ENCODE measurements at places on chromosomes 1 and 21.

DNA sequence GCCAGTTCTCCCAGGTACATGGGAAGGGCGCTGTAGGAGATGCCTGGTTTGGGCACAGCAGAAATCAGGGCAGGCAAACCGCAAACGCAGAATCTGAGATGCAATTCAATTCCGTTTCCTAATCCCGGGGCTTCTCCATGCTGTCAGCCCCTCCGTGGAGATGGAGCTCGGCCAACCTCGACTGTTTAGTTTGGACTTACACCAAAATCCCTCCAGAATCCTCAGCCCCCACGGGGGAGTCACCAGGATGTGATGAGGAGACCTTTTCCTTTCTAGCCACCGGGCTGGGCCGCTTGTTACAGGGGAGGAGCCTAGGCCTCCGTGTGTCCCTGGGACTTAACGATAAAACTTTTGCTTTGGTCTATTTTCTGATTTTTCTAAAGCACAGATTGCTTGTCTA, 7.9 kb downstream of the SLC2A7 start:
- peak; percentile 63 for DNase-seq

DNA sequence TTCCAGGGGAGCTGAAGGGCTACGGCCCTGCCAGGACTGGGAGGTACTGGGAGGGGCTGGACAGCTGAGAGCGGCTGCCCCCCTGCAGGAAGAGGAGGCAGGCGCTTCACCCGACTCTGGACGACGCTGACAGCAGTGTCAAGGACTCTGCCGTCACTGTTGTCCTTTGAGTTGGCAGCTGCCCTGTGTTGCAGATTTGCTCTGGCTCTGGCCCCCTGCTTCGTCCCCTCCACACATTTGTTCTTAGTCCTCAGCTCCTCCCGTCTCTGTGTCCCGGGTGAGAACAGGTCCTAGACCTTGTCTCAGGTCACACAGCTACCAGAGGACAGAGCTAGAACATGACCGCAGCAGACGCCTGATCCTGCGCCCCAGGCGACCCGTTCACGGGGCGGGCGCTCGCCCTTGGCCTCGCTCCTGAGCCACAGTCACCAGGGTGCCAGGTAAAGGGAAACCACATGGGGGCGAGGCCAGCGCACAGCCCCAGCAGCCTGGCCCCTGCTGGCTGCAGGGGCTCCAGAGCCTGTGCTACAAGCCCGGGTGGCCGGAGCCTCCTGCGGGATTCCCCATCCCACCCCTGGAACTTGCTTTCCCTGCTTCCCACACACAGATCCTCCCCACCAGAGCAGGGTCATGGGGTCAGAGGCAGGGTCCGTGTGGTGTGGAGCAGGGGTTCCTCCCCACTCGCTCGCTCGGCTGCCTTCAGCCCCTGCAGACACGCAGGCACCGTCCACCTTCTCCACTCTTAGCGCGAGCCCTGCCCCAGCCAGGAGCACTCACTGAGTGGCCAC, 10.7 kb upstream of the NPHP4 start:
- peak; percentile 18 for DNase-seq

DNA sequence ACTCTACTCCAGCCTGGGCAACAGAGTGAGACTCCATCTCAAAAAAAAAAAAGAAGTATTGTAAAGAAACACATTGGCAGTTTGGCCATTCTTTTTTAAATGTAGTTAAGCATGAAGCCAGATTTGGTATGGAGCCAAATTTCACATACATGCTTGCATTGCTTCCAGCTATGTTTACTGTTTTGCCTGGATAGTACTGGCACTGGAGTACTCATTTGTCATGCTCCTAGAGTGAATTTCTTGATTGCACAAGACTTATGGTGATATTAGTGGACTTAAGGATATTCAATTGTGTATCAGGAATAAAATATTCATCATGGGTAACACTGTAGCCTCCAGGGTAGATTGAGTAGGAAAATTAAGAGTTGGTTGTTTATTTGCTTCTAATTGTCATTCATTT, 24.5 kb upstream of the SLC9A1 start:
- DNase-seq: no peak

GRCh38 chr1:153565529-153566374, at the start of gene S100A2:
Gene S100A2, minus strand, starts transcription at chr1:153565844. Its CDS starts 1,967 bp downstream, at chr1:153563877.
- DNase-seq: peak; percentile 45

GRCh38 chr1:75310067-75310466, 175.9 kb downstream of the LHX8 start:
- DNase-seq: no peak

DNA sequence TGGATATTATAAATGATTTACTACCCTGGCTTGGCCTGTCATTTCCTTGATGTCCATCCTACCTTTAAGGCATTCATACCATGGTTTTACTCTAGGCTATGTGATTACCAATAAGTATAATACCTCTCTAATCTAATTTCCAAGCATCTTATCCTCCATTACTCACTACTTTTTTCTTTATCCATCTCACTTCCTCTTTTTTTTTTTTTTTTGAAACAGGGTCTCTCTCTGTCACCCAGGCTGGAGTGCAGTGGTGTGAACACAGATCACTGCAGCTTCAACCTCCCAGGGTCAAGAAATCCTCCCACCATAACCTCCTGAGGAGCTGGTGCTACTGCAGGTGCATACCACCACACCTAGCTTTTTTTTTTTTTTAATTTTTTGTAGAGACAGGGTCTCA, 39.9 kb downstream of the INKA2 start:
- DNase-seq: no peak

DNA sequence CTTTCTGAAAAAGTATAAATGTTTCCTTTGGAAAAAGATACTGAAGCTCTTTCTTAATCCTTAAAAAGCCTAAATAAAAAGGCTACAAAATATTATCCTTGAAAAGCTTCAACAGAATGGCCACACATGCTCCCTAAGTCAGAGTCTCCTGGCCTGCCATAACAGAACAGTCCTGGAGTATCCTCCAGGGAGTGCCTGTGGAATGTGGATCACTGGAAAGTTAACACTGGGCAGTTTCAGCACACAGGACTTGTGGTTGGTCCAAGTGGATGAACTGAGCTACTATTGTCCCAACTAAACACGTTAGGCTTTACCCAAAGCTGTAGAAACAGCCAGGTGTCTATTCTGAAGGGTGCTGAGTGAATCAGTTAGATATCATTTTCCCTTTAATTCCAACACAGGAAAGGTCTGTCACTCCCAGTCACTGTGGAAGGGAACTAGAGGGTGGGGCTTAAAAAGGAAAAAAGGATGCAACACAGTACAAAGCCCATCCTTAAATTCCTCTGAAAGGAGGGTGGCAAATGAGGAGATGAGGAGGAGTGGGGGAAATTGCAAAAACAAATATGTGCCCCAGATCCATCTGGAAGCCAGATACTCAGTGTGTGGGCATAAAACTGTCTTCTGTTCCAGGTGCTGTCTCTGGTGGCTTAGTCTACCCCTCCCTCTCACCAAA, 196.3 kb upstream of the SPAG17 start:
- no peak for DNase-seq

DNA sequence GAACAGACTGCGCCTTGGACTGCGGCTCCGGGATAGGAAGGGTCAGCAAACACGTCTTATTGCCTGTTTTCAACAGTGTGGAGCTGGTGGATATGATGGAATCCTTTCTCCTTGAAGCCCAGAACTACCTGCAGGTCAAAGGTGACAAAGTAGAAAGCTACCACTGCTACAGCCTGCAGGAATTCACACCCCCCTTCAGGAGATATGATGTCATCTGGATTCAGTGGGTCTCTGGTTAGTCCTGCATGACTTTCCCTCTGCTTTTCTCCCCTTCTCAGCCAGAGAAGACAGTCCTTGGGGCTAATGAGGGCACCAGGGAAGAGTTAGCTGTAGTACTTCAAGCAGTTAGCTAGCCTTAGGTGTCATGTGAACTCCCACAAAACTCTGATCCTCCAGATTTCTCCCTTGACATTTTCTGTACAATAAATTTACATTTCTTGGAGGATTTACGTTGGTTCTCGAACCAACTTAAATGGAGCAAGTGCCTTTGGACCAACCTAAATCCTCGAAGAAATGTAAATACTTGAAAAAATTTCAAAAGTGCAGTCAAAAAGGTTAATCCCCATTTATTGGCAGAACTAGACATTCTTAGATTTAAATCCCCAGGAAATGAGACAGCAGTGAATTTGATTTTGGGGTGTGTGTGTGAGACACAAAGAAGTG, 20.9 kb downstream of the NTMT2 start:
- no peak for DNase-seq

DNA sequence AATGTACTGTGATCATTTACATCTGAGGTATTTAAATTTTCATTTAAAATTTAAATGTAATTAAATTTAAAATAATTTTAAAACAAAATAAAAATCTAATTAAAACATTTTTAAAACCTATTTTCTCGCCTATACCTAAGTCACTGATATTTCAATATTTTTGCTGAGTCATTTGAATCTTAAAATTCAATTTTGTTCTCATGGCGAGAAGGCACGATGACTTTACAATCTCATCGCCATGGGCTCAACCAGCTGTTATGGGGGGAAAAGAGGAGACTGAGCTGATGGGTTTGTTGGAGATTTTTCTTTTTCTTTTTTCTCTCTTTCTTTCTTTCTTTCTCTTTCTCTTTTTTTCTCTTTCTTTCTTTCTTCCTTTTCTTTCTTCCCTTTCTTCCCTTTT, 89.3 kb downstream of the PRDM16 start:
- DNase-seq: no peak

DNA sequence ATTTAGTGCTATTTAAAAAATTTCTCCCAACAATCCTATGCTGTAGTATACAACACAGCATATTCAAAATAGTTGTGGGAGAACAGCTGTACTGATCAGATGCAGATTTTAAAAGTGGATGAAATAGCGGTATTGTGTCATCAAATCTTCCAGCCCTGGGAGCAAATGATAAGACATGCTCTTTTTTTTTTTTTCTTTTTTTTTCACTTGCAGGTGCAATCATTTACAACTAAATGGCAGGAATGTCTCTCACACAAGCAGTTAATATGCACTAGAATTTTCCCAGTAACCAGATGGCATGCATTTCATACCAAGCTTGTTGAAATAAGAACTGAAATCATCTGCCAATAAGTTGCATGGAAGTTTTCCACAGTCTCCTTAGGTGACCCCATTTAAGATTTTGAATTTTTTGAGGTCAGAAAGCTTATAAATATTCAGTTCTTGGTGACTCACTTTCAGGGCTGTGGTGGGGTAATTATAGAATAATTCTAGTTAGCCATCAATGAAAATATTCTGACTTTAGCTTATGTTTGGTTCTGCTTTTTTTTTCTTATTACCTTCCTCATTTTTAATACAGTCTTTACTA, 623.9 kb upstream of the NR5A2 start:
- no peak for DNase-seq

GRCh38 chr1:73327180-73327793, 870.7 kb downstream of the LRRIQ3 start:
- DNase-seq: no peak

DNA sequence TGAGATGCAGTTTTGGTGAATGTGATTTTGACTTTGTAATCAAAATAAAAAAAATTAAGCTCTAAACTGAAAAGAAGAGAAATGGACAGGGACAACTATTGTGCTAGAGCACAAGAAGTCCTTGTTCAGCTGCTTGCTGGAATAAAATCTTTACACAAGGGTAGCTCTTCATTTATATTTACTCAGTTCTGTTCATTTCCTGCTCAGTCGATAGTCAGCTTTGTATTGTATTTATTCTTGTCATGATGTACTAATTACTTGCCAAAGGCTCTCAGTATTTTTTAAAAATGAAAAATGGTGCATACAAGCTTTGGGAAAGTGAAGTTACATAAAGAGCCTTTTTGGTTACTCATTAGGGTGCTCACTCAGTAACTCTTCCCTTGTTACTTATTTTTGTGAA, 17.8 kb downstream of the F5 start:
- DNase-seq: no peak

GRCh38 chr1:69572921-69573320, 5.2 kb downstream of the LRRC7 start:
- DNase-seq: no peak

DNA sequence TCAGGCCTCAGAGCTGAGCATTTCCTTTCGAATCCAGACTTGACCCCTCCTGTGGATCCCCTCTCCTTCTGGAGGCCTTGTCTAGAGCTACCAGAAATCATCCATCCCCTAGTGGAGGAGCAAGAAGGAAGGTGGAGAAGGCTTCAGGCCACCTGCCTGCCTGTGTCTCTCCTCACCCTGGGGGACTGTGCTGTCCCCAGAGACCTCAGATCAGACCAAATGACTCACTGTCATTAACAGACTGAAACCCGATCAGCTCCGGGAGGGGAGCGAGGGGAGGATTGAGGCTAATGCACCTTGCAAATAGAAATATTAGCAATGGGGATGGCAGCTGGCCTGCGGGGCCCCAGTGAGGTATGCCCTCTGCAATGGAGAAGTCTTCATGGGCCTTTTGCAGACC, 2.1 kb downstream of the MYBPH start:
- DNase-seq: peak; percentile 64

- DNase-seq: no peak
Measured at GRCh38 chr1:89987159-89987819, 7.6 kb upstream of the ZNF326 start.

GRCh38 chr1:167110586-167110985, 16.7 kb downstream of the STYXL2 start:
- DNase-seq: no peak

- DNase-seq: no peak
Measured at GRCh38 chr1:14168326-14169063, 430.0 kb upstream of the KAZN start.

- DNase-seq: no peak
Measured at GRCh38 chr1:204887846-204888245, 17.2 kb downstream of the NFASC start.
